ENCODE measurements at places on chromosomes 5 and 9. TPM values are rescaled to one million over a fixed set of nuclear protein-coding genes. Genes with fewer than 3 reads are reported as not detected.
A peak's percentile ranks its signal among the peaks of the same experiment; 100 is the strongest.

GRCh38 chr9:129446828-129447550 is 173.9 kb downstream of the C9orf50 start:
- DNase-seq: no peak

GRCh38 chr5:34503379-34504253 is 152.5 kb upstream of the RAI14 start:
- DNase-seq: no peak

MOB3B gene
- 2.3 TPM for total RNA-seq

DNA sequence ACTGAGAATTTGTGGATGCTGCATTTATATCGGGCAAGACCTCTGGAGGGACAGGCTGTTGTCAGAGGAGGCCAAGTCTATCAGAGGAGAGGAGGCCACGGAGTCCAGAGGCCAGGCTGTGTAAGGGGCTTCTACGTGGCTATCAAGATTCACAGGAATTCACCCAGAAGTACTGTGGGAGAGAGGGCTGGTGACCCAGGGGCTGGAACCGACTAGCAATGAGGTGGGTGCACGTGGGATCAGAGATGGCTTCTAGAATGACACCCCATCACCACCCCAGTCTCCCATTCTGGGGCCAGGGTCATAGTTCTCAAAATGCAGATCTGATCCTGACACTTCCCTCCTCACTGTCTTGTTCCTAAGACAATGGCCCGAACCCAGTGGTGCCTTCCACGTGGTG is 61.2 kb upstream of the PHYKPL start:
- DNase-seq: no peak

GRCh38 chr5:64003966-64004365 is 41.7 kb upstream of the HTR1A start:
- DNase-seq: no peak

TAF11L2 gene
- not detected for total RNA-seq

MEIKIN gene
- total RNA-seq: not detected

GRCh38 chr5:154174091-154174490 is 16.4 kb upstream of the GALNT10 start:
- DNase-seq: no peak

DNA sequence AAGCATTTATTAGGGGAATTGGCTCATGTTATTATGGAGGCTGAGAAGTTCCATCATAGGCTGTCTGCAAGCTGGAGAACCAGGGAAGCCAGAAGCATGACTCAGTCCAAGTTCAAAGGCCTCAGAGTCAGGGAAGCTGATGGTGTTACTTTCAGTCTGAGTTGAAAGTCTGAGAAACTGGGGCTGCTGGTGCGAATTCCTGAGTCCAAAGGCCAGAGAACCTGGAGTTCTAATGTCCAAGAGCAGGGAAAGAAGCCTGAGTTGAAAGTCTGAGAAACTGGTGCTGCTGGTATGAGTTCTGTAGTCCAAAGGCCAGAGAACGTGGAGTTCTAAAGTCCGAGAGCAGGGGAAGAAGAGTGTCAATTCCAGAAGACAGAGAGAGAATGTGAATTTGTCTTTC is 641.1 kb downstream of the ISL1 start:
- no peak for DNase-seq

DNA sequence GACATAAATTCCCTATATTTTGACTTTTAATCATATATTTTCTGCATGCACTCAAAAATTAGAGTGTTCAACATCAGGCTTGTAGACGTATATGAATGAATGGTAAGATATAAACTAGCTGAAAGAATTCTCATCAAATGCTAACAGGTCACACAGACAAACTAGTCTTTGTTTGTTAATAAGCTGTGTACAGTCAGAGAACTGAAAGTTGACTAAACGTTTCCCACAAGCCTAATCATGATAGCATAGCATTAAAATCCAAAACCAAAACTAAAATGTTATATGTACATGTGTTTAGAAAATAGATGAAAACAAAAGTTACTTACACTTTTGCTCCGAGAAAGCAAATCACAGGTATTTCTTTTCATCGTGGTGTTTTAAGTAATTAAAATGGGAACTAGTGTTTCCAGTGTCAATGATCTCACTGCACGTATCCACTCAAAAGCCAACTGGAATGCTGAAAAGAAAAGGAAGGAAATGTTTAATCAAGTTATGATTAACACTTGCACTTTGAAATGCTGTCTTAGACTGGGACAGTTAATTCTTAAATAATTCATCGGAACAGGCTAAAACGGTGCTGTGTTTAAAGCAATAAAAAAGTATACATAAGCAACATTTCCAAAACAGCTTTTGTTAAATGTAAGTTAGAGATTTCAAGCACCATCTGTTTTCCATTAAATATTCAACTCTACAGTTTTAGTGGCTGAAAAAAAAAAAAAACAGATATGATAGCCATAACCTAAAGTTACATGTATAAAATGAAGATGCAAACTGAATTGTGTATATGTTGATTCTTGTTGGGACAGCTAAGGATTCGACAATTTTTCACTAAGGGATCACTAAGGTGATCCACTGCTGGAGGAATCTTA is 291.9 kb upstream of the PDE4D start:
- DNase-seq: no peak

INSL4 gene
- not detected for total RNA-seq

- no peak for DNase-seq
These were observed 35.6 kb downstream of the ERGIC1 start for GRCh38 chr5:172869691-172870090.

DNA sequence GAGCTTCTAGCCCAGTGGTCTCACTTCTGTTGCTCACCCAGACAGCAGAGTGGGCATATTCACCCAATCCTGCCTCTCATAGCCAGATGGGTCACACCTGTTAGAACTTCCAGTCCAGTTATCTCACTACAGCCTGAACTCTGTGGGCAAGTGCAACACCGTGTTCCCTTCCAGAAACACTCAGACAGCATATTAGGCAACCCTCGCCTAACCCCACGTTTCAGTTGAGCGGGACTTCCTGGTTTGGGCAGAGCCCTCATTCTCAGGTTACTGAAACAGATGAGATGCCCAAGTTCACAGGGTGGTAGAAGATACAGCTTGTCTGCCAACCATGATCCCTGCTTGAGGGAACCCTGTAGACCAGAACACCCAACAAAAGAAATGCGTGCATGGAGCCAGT is 538.2 kb downstream of the CYLC2 start:
- no peak for DNase-seq

CCNJL gene
- total RNA-seq: 0.07 TPM

DNA sequence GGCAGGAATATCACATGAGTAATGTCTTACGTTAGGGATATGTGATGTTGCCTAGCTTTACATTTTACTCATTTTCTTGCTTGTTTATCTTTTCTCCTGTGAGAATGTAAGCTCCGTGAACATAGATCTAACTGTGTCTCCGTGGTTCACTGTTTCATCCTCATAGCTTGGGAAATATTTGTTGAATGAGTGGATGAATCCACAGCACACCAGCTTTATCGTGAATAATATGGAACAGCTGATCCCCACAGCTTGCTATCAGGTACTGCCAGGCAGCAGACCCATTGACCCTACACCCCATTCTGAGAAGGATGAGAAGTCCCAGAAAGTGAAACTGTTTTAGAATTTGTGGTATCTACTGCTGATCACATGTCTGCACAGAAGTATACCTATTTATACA is 106.8 kb upstream of the FBN2 start:
- DNase-seq: no peak

SCAI gene
- total RNA-seq: 17.9 TPM

PCDHB10 gene
- total RNA-seq: not detected

GRCh38 chr5:17277907-17278306 is 60.5 kb downstream of the BASP1 start:
- DNase-seq: no peak

TXNDC8 gene
- total RNA-seq: not detected

DNA sequence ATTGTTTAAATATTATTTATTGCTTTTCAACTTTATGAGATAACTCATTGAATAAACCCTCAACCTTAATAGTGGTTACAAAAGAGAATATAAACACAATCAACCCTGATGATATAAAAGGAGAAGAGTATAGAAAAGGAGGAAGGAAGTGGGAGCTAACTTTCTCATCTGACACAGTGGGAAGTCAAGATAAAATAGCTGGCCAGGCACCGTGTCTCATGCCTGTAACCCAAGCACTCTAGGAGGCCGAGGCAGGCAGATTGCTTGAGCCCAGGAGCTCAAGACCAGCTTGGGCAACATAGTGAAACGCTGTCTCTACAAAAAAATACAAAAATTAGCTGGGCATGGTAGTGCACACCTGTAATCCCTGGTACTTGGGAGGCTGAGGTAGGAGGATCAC is 93.5 kb downstream of the PPP2R2B start:
- DNase-seq: no peak

DNA sequence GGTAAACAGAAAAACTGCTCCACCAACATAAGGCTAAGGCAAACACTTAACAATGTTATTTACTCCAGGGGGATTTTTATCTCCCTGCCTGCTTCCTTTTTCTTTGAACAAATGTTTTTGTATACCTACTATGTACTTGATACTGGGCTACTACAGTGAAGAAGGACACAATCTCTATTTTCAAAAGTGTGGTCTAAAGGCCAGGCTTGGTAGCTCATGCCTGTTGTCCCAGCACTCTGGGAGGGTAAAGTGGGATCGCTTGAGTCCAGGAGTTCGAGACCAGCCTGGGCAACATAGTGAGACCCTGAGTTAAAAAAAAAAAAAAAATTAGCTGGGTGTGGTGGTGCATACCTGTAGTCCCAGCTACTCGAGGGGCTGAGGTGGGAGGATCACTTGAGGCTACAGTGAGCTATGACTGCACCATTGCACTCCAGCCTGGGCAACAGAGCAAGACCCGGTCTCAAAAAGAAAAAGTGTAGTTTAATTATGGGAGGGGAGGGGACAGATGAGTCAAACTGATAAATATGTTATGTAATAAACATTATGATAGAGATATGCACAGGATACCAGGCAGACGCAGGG is 3.3 kb downstream of the STOM start:
- no peak for DNase-seq

IRX4 gene
- total RNA-seq: not detected

WHRN gene
- total RNA-seq: 4.7 TPM

FBN2 gene
- 0.09 TPM for total RNA-seq

WDR41 gene
- total RNA-seq: 10.2 TPM

- no peak for DNase-seq
These were observed 7.5 kb downstream of the TDRD7 start for GRCh38 chr9:97419309-97419867.

GRCh38 chr5:128290152-128290858 is 206.7 kb downstream of the SLC12A2 start:
- no peak for DNase-seq

DNA sequence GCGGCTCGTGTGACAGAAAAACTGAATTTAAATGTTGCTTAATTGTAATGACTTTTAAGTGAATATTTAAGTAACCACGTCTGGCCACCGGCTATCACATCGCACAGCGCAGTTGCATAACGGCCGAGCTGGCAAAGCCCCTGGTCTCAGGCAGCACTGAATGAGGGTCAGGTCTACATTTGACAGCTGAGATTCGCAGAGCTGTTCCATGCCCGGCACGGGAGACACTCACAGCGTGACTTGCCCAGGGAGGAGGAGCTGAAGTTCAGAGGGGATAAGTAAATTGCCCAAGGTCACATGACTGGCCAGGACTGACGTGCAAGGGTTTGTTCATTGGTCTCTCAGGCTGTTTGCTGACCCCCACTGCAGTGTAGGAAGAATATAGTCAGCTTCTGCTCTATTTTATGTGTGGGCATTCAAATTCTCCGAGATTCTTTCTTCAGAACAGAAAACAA is 17.4 kb upstream of the COL5A1 start:
- peak; percentile 30 for DNase-seq

CCDC69 gene
- 21.0 TPM for total RNA-seq

GRCh38 chr9:79254900-79255650 is 316.7 kb upstream of the TLE4 start:
- DNase-seq: no peak

- DNase-seq: no peak
These were observed 68.6 kb upstream of the CKMT2 start for GRCh38 chr5:81164476-81164875.

DNA sequence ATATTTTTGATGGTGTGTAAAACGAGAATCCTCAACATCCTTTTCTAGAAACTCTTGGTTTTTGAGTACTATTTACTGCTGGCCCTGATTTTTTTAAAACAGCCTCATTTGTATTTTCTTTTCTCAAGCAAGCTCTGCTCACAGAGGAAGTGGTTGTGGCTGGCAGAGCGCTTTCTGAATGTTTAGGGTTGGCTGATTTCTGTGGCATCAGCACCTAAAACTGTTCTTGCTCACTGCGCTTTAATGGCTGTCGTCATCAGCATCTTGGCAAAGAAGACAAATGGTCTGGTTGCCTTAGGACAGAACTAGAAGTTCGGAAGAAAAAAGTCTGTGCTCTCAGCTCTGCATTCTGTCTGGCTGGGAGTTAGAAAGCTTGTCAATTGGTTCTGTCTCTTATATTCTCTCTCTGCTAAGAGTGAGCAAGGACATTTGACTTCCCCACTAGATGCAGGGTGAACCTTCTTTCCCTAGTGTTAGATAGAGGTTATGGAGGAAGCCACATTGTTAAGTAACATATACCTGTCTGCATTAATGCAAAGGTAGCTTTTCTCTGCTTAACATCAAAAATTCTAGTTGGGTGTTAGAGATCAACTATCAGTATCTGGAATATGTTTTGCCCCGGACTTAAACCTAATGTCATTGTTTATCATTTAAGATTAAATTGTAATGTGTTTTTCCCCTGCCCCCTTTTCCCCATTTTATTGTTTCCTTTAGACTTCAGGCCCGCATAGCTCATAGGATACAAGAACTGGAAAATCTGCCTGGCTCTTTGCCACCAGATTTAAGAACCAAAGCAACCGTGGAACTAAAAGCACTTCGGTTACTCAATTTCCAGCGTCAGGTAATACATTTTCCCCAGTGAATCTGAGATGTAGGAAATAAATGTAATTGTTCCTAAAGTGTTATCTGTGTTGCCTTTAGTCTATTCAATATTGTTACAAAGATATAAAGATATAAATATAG is 39.0 kb downstream of the SMARCA2 start:
- DNase-seq: peak; percentile 66

DNA sequence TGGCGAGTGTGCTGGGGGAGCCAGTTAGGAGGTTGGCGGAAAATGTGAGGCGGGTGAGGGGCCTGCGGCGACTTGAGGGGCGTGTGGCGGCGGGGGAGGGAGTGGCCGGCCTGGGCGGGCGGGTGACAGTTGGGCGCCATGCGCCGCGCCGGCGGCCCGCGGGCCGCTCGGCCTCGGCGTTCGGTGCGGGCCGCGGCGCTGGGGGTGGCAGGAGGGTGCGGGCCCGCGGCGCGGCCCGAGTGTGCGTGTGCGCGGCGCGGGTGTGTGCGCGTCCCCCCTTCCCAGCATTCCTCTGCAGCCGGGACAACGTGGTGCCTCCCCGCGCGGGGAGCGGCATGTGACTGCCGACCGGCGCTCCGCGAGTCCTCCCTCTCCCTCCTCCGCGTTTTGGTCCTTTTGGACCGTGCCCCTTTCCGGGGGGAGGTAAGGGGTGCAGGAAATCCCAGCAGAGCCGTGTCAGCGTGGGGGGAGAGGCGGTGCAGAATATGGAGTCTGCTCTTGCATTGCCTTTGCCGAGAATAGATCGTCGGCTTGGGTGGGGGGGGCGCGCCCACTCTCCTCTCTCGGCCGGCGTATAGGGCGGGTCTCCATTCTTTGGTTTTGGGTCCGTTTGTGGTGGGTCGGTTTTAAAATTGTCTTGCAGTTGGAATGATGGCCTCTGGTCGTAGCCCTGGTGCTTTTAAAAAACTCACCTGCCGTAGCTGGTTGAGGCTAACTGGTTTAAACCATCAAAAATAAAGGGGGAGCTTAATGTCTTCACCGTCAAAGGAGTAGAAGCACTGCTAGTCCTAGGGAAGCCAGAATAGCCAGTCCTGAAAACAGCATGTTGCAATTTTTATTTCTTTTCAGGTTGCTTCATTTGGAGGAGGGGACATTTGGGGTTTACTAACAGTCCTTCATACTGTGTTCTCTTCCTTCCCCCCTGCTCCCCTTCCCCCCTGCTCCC is 2.0 kb downstream of the LARP1 start:
- DNase-seq: peak; percentile 33

SLC6A7 gene
- total RNA-seq: not detected

SELENOP gene
- total RNA-seq: not detected
